ENCODE measurements at places on chromosomes 4 and X.

- DNase-seq: no peak
Measured at GRCh38 chrX:125131164-125131563, 188.5 kb upstream of the TEX13C start.

GRCh38 chrX:38095971-38096529, 89.7 kb downstream of the SYTL5 start:
- DNase-seq: no peak

- DNase-seq: no peak
Measured at GRCh38 chrX:54479136-54480111, 16.6 kb downstream of the FGD1 start.

- DNase-seq: no peak
Measured at GRCh38 chr4:76943129-76943620, 6.4 kb upstream of the SEPTIN11 start.

GRCh38 chr4:84678976-84679744, 96.2 kb downstream of the CDS1 start:
- DNase-seq: no peak

GRCh38 chrX:43573441-43574015, 82.6 kb upstream of the MAOA start:
- DNase-seq: no peak

GRCh38 chrX:53269536-53270107, 11.8 kb downstream of the IQSEC2 start:
- no peak for DNase-seq

GRCh38 chrX:132968296-132968949, 10.0 kb upstream of the HS6ST2 start:
- no peak for DNase-seq

DNA sequence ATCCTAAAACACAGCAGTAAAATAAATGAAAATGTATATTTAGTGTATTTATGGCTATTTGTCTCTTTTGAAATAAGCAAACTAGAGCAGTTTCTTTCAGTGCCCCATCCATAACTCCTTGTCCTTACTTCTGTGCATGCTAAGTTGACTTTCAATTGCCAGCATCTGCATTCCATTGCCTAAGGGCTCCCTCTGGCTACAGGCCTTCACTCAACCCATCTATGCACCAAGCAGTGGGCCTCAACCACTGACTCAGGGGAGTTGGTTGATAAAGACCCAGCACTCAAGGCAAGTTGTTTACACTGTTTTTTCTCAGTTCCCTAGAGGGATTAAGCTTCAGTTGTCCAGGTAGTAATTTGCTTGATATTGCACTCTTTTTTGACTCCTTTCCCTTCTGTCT, 265.7 kb downstream of the IQCM start:
- no peak for DNase-seq
